PC-9 (cell line): ENCODE measurements at places on chromosomes 3 and 15. TPM values are rescaled to one million over a fixed set of nuclear protein-coding genes. Genes with fewer than 3 reads are reported as not detected.

The ROPN1 gene
- total RNA-seq, result not detected in 2 replicates

The C3orf49 gene
- not detected in 2 replicates for total RNA-seq

The TMEM108 gene
- total RNA-seq, result not detected in 2 replicates

The MYLK gene
- 0.72 and 1.2 TPM in 2 replicates for total RNA-seq

The PPP2R3A gene
- total RNA-seq, result 30.0 and 42.6 TPM in 2 replicates

The ARPP21 gene
- not detected in 2 replicates for total RNA-seq

The ATP8B4 gene
- total RNA-seq, result 0.20 and 0.60 TPM in 2 replicates

The GRK7 gene
- not detected in 2 replicates for total RNA-seq

The AGBL1 gene
- total RNA-seq, result not detected in 2 replicates

The ZBBX gene
- total RNA-seq, result 0.38 and 0.85 TPM in 2 replicates

The PGBD4 gene
- 1.8 and 2.0 TPM in 2 replicates for total RNA-seq

The CKMT1B gene
- total RNA-seq, result 1.6 TPM in 1 of 2 replicates, not detected in the other

The TIMP4 gene
- total RNA-seq, result 15.5 and 19.0 TPM in 2 replicates

The WDR82 gene
- total RNA-seq, result 34.2 and 44.5 TPM in 2 replicates

The CFAP100 gene
- not detected in 2 replicates for total RNA-seq

The EPHA3 gene
- total RNA-seq, result not detected in 2 replicates

The CHDH gene
- 0.28 TPM in 1 of 2 replicates, not detected in the other for total RNA-seq

The MCF2L2 gene
- 1.7 and 2.3 TPM in 2 replicates for total RNA-seq

The ZNF80 gene
- total RNA-seq, result not detected in 2 replicates

The NPRL2 gene
- 24.1 and 25.4 TPM in 2 replicates for total RNA-seq

The RPP25 gene
- 14.9 and 19.6 TPM in 2 replicates for total RNA-seq

The ERICH6 gene
- total RNA-seq, result not detected in 2 replicates

The LXN gene
- total RNA-seq, result not detected in 2 replicates

The KCNAB1 gene
- total RNA-seq, result 1.4 and 3.3 TPM in 2 replicates

The KLHDC8B gene
- total RNA-seq, result 13.1 and 15.3 TPM in 2 replicates

The AADACL2 gene
- not detected in 2 replicates for total RNA-seq

The IMPDH2 gene
- 190 and 222 TPM in 2 replicates for total RNA-seq

The CYP19A1 gene
- 0.94 TPM in 1 of 2 replicates, not detected in the other for total RNA-seq

The IMPG2 gene
- total RNA-seq, result 0.05 and 0.11 TPM in 2 replicates

The PRICKLE2 gene
- 7.9 and 9.3 TPM in 2 replicates for total RNA-seq

The EFCC1 gene
- 0.24 and 0.43 TPM in 2 replicates for total RNA-seq

The SCG5 gene
- total RNA-seq, result 0.39 TPM in 1 of 2 replicates, not detected in the other

The ANKUB1 gene
- not detected in 2 replicates for total RNA-seq

The DPH6 gene
- 14.8 and 19.2 TPM in 2 replicates for total RNA-seq

The BTBD1 gene
- total RNA-seq, result 24.7 and 28.2 TPM in 2 replicates

The CAMK2N2 gene
- 2.2 and 2.6 TPM in 2 replicates for total RNA-seq

The IP6K1 gene
- 32.9 and 37.0 TPM in 2 replicates for total RNA-seq

The MGLL gene
- total RNA-seq, result 28.2 and 30.7 TPM in 2 replicates

The HACD3 gene
- total RNA-seq, result 66.5 and 71.6 TPM in 2 replicates
